Naive thymus-derived CD4-positive, alpha-beta T cell (primary cell): ENCODE measurements at places on chromosomes 16 and 17. TPM values are rescaled to one million over a fixed set of nuclear protein-coding genes. Genes with fewer than 3 reads are reported as not detected.

PRSS21 gene
- 1.7 TPM for total RNA-seq

SCIMP gene
- total RNA-seq = 1.4 TPM

P4HB gene
- total RNA-seq = 304 TPM

TAC4 gene
- total RNA-seq = not detected

TRAPPC1 gene
- total RNA-seq = 103 TPM

EPX gene
- total RNA-seq = not detected

HSD17B2 gene
- not detected for total RNA-seq

NOTUM gene
- not detected for total RNA-seq

DNA sequence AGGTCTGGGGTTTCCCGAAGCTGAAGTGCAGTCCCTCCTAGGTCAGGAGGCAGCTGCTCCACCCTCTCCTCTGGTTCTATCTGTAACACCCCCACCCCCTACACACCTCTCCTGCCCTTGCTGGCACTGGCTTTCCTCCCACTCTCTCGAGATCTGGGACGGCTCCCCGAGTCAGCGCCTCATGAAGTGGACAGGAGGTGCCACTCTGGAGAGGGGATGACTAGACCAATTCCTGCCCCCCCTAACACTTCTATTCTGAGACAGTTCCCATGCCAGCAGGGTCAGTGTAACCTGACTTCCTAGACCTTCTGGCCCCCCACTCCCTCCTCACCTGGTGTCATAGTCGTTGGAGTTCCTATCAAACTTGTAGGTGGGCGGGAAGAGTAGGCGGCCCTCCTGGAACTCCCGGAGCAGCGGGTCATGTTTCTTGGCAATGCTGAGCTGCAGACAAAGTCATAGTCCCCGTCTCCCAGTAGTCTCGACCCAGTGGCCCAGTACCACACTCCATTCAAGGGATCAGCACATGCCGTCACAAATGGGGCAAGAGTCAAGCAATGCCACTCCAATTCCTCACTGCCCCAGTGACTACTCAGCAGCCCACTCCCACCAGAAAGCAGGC lies 9.7 kb downstream of the INPP5K start:
- no peak for DNase-seq

GRCh38 chr16:31376705-31377104 lies 16.4 kb upstream of the ITGAD start:
- DNase-seq = no peak

DNA sequence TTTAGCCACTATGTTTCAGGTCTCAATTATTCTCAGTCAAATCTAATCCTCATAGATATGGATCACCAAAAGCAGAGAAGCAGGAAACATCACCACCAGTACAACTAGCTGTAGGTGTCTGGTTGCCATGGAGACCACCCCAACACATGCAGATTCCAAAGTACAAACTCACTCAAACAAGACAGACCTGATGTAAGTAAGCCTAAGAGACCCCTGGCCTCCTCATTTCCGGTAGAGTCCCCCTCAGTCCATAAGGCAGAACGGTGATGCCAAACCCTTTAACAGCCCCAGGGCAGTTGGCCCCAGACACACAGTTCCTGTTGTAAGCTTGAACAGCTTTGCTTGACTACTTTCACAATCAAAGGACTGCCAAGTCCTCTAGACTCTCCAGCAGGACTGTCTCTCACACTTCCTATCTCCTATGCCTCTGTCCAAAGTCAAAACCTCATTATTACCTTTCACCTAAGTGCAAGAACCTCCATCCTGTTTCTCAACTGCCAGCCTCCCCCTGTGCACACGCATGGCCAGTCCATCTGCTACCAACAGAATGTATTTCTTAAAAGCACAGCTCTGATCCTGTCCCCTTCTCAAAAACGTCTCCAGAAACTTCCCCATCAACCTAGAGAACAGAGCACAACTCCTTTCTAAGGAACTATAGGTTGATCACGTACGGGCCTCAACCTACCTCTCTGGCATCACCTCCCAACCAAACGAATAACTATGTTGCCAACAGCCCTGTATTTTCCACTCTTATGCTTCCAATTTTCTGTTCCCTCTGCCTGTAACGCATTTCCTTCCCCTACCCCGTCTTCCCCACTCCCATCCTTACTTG lies 23.9 kb downstream of the SLC39A11 start:
- DNase-seq = no peak

DNA sequence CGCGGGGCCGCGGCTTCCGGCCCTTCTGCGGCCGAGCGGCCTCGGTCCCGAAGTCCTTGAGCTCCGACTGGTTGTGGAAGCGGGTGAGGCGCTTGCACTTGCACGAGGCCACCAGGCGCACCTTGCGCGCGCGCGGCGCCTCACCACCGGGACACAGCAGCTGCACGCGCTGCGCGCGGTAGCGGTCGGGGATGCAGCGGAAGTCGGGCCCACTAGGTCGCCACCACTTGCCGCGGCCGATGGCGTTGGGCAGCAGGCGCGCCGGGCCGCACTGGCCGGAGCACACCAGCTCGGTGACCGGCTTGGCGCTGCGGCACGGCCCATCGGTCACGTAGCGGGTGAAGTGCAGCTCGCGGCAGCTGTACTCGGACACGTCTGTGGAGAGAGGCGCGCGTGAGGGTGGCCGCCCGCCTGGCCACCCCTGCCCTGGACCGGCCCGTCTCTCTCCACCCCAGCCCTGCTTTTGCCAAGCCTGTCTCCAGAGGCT lies 3.2 kb downstream of the SOST start:
- DNase-seq = no peak

DNA sequence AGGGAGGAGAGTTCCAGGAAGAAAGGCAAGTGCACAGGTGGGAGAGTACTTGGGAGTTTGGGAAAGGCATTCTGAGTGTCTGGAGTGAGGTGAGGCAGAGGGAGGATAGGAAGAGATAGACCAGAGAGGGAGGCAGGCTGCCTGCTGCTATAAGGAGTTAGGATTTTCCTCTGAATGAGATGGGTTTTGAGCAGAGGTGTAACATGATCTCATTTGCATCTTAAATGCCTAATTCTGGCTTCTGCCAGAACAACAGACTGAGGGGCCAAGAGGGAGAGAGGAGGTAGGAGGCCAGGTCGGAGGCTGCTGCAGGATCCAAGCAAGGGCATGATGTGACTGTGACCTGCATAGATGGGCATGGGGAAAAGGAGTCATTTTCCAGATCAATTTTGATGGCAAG lies 31.5 kb upstream of the IRX6 start:
- DNase-seq = no peak

GRCh38 chr16:89315791-89316581 lies 98.5 kb downstream of the ZNF778 start:
- peak; percentile 75 for DNase-seq

GRCh38 chr17:35214631-35215273 lies 20.6 kb upstream of the SLC35G3 start:
- peak; percentile 64 for DNase-seq

DNA sequence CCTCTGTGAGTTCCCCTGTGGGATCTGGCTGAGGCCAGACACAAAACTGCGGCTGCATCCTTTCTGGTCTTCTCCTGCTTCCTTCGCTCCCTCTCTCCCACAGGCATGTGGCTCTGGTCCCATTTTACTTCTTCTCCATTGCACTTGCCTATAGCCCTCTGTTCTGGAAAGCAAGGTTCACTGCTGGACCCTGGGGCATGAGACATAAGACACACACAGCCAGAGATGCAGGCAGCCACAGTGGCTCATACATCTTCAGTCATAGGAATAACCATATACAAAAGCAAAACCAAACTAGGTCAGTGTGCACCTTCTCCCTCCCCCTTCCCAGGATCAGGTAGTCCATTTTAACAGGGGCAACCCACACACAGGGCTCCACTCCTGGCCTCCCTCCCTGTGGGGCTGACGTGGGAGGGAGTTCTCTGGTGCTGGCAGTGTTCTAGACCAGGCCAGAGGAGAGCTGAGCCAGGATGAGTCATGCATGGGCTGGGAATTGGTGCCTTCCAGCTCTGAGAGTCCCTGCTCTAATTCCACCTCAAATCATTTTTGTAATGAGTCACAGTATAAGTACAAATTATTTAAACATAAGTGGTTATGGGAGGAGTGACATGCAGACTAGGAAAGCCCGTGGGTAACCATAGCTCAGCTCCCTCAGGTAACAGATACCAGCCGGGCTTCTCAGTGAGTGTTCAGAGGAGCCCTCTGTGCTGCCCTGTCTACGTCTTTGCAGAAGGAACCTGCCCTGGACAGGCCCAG lies 58.0 kb downstream of the ASIC2 start:
- DNase-seq = no peak

DNA sequence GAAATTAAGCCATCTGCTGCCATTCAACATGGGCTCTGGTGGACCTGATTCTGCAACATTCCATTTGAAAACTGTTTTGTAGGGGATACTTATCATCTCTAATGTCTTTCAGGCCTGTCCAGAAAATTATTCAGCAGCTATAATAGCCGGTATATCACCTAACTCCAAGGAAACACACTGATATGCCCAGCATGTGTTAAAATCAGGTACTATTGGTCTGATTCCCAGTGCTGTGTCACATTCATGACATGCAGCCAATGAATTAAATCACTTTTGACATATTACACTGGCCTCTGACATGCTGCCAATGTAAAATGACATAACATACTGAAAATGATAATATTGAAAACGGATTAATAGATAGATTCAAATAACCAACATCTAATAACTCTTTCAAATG lies 60.5 kb upstream of the IRX5 start:
- DNase-seq = no peak

DNA sequence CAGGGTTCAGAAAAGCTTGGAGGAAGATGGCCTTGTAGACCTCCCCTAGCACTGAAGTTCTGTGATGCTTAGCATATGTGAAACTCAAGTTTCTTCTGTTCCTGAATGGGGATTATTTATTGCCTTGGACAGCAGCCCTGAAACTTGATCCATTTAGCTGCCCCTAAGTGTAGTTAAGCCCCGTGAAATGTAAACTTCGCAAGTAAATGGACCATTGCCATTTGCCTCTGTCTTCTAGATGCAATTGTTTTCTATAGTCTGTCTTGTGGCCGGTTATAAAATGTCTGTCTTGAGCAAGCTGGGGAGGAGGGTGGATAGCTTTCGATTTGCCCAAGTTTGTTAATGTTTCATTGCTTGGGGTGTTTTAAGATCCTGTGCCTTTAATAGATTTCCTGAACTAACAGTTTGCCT lies 261.8 kb downstream of the CDH13 start:
- DNase-seq = no peak

- no peak for DNase-seq
Measured at GRCh38 chr17:53924530-53925455, 102.1 kb downstream of the KIF2B start.

- DNase-seq = no peak
Measured at GRCh38 chr16:17339764-17340541, 130.8 kb downstream of the XYLT1 start.
